ENCODE measurements at places on chromosomes 4 and X.

GRCh38 chrX:96563646-96564045, 121.0 kb upstream of the DIAPH2 start:
- DNase-seq, result no peak

GRCh38 chr4:184817494-184818215, 8.1 kb downstream of the ACSL1 start:
- DNase-seq, result no peak

- no peak for DNase-seq
These were observed 5.1 kb downstream of the ANXA3 start for GRCh38 chr4:78556665-78557064.

DNA sequence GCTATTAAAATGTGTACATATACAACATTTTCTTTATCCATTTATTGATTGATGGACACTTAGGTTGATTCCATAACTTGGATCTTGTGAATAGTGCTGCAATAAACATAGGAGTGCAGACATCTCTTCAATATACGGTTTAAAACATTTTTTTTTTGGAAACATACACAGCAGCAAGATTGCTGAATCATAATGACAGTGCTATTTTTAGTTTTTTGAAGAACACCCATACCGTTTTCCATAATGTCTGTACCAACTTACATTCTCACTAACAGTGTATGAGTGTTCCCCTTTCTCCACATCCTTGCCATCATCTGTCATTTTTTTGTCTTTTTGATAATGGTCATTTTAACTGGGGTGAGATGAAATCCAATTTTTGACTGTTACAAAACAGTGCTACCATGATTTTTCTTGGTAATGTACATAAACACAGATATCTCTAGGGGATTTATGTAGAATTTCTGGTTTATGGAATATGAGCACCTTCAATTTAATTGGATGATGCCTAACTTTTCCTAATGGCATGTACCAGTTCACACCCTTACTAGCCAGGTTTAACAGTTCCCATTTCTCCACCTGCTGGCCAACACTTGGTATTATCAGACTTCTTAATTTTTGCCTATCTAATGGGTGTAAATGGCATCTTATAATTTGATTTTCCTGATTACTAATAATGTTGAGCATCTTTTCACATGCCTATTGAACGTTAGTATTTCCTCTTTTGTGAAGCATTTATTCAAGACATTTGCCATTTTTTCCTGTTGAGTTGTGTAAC, 21.0 kb upstream of the TMSB15B start:
- peak; percentile 12 for DNase-seq

DNA sequence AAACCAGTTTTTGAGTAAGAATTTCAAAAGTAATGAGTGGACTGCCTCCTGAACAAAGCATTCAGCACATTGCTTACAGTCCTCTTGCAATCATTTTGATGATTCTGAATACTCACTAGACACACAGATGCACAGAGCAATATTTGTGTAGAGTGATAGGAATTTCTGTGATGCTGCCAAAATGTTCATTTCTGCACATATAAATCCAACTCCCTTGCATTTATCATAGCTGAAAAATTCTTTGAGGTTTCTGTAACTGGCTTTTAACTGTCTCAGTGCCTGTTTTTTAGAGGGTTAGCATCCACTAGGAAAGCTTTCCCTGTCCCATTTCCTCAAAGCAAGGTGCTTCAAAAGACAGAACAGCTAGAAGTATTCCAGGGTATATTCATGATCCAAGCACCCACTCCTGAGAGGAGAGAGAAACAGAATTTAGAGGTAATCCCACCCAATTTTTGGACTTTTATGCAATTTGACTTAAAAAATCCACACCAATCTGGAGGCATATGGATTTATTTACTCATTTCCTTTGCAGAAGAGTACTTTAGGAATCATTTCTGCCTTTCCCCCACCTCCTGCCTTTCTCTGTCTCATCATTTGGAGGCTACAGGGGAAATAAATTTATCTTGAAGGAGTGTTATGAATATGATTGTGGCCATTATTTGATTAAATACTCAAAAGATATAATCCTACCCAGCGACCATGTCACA, 234.5 kb upstream of the SLIT2 start:
- no peak for DNase-seq

GRCh38 chrX:114976292-114976691, 41.1 kb downstream of the IL13RA2 start:
- DNase-seq, result peak; percentile 30

DNA sequence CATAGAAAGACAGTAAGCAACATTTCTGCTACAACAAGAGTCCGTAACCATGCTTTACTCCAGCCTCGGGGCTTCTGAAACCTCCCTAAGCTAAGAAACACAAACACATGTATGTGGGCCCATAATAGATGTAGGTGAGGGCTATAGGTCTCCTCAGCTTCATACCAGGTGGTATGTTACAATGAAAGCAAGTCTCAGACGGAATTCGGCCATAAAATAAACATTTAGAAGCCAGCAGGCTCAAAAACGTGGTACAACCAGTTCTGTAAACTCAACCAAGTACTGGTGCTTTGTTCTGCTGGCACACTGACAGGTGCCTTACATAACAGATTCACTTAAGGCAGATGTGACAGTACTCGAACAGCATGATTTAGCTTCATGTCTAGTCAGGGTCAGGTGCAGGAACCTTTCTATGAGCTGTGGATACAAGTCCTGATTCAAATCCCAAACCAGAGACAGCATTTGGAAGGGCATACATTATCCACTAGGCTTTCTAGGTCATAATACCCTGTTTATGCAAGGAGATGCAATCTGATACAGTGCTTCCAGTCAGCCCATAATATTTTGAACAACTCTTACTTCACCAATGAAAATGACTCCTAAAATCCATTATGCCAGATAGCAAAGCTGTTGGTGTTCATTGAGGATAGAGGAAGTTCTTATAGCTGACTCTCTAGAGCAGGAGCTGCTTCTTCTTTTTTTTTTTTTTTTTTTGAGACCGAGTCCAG, 113.8 kb upstream of the ENPP6 start:
- DNase-seq, result no peak

- DNase-seq, result no peak
These were observed 517.2 kb upstream of the ADGRL3 start for GRCh38 chr4:60682901-60683300.

- DNase-seq, result peak; percentile 85
These were observed 44.2 kb upstream of the SPRY1 start for GRCh38 chr4:123352240-123352945.

DNA sequence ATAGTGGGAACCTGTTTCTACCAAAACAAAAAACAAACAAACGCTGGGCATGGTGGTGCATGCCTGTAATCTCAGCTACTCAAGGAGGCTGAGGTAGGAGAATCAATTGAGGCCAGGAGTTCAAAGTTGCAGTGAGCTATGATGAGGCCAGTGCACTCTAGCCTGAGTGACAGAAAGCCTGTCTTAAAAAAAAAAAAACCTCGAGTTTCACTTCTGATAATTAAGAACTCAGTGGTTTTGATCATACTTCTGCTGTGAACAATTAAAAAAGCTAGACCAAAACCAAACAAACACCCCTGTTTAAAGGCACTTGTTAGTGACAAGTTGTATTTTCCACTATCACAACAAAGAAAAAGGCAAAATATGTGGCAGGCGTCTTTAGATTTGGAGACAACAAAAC, 15.0 kb upstream of the UBE2D3 start:
- no peak for DNase-seq
